NCI-H510A (cell line): ENCODE measurements at places on chromosomes 16 and 17.
A peak's percentile ranks its signal among the peaks of the same experiment; 100 is the strongest.

- no peak for DNase-seq
These were observed 38.1 kb upstream of the SSTR5 start for GRCh38 chr16:1034230-1035065.

DNA sequence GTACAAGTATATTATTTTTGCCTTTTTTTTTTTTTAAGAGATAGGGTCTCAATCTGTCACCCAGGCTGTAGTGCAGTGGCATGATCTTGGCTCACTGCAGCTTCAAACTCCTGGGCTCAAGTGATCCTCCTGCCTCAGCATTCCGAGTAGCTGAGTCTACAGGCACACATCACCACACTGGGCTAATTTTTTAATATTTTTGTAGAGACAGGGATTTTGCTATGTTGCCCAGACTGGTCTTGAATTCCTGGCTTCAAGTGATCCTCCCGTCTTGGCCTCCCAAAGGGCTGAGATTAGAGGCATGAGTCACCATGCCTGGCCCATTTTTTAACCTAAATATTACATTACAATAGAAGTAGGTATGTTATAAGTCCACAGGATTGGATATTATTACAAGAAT is 3.2 kb downstream of the TERB1 start:
- DNase-seq = no peak

DNA sequence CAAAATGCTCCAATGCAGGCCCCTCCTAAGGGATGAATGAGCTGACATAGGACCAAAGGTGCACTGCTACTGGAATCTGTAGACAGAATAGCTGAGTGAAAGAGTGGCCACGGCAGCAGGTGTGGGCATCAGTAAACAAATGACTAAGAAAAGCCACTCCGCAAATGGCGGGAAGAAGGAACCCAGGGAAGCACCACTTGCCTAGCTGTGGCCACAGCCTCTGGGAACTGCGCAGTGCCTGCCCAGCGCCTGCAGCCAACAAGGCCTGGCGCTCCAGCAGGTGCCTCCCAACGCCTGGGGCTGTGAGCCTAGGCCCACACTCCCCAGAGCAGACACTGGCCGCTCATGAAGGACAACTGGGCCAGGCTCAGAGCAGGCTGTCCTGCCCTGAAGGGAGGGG is 11.8 kb downstream of the PEMT start:
- no peak for DNase-seq

- no peak for DNase-seq
These were observed 157.3 kb downstream of the VPS53 start for GRCh38 chr17:557371-557770.

- DNase-seq = no peak
These were observed 3.4 kb upstream of the CARD14 start for GRCh38 chr17:80166446-80166845.

DNA sequence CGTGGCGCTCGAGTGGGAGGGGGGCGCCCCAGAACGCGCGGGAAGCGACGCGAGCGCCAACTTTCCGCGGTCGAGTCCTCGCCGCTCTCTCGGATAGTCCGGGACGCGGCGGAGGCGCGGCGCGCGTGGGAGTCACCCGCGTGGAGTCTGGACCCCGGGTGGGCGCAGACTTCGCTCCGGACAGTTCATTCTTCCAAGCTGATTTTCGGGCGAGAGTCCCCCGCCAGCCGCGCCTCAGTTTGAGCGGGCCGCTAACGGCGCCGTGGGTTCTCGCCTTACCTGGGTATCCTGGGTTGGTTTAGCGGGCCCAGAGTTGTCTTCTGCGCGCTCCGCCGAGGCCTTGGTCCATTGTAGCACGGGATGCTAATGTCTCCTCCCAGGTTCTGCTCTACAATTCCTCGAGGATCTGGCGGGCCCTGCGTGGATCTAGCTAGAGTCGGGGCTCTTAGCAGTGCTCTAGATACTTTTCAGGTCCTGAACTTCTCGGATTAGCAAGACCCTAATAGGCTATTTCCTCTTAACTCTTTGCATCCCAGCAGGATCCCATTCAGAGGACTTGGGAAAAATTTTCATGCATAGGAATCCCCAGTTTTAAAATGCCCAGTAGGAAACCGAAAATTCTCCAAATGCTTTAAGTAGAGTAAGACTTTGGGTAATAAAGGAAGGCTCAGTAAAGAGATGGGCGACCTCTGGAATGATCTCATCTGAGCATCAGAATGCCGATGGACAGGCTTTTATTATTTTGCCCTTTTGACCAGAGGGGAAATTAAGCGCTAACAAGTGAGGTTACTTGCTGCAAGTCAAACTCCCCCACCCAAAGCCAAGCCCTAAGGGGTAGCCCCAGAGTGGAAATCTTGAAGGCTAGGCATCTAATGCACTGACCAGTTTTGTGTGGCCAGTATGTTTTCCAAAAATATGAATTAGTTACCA is 537 bp upstream of the GJC1 start:
- no peak for DNase-seq

GRCh38 chr17:31515267-31515666 is 123.8 kb downstream of the RAB11FIP4 start:
- DNase-seq = no peak

GRCh38 chr16:13348416-13348815 is 447.0 kb downstream of the SHISA9 start:
- no peak for DNase-seq

- DNase-seq = no peak
These were observed 5.0 kb downstream of the TSR3 start for GRCh38 chr16:1346422-1347285.

- DNase-seq = peak; percentile 79
These were observed at the start of gene CLDN9 for GRCh38 chr16:3012828-3013420. Gene CLDN9 (plus strand): TSS chr16:3012923. CDS start chr16:3013363, 440 bp downstream.

- DNase-seq = no peak
These were observed 83.5 kb downstream of the BMERB1 start for GRCh38 chr16:15517743-15518377.

DNA sequence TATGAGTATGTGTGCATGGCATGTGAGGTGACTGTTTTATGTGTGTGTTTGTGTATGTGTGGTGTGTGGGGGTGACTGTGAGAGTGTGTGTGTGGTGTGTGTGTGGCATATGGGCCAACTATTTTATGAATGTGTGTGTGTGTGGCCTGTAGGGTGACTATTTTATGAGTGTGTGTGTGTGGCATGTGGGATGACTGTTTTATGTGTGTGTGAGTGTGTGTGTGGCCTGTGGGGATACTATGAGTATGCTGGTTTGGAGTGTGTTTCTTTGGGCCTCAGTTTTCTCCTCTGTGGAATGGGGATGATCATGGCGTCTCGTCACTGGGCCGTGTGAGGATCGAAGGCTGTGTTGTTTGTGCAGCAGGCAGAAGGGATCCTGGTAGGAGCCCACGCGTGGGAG is 152.1 kb upstream of the PLCG2 start:
- DNase-seq = no peak

GRCh38 chr16:64696866-64697265 is 425.0 kb downstream of the CDH11 start:
- DNase-seq = no peak

- DNase-seq = no peak
These were observed 1.2 kb upstream of the FOXF1 start for GRCh38 chr16:86508947-86509758.

- no peak for DNase-seq
These were observed 15.3 kb downstream of the MNT start for GRCh38 chr17:2385240-2386210.
